T-helper 17 cell (primary cell): ENCODE measurements at places on chromosomes 2 and 18.
A peak's percentile ranks its signal among the peaks of the same experiment; 100 is the strongest.

DNA sequence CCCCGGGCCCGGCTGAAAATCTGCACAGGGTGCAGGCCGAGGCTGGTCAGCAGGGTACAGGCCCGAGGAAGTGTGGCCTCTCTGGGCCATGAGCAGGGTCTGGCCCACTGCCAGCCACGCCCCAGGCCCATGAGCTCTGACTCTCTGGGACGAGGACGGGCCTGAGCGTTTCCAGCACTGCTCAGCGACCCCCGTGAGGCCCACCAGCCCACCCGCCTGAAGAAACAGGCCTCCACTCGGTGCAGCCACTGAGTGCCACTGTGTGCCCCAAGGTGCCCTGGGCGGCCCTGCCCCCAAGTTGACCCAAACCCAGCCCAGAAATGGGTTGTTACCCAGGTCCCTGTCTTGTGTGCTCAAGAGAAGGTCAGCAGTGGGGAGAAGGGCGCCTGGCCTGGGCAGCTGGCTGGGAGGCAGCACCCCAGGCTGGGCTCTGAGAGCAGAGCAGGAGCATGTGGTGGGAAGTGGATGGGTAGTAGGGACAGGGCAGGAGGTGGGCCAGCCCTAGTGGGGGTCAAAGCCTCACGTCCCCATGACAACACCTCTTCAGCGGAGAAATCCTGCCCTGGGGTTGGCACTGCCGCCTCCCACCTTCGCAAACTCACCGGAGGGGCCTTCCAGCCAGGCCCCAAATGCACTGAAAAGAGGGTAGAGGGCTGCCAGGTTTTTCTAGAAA, 2.1 kb upstream of the SNED1 start:
- no peak for DNase-seq
- peaks cover 14% of the 10 kb centered on the region for H3K4me1 ChIP-seq
- peaks cover 30% of the 10 kb centered on the region for H3K27me3 ChIP-seq
- H3K4me3 ChIP-seq: no peak overlapping the region
- peaks cover 6% of the 10 kb centered on the region for H3K36me3 ChIP-seq

- H3K4me3 ChIP-seq: no peak overlapping the region
- H3K4me1 ChIP-seq: no peaks in the 10 kb centered on the region
- peaks cover 13% of the 10 kb centered on the region for H3K27me3 ChIP-seq
- peaks cover 2% of the 10 kb centered on the region for H3K36me3 ChIP-seq
Measured at GRCh38 chr2:238998801-238999200, 150.9 kb downstream of the TWIST2 start.

DNA sequence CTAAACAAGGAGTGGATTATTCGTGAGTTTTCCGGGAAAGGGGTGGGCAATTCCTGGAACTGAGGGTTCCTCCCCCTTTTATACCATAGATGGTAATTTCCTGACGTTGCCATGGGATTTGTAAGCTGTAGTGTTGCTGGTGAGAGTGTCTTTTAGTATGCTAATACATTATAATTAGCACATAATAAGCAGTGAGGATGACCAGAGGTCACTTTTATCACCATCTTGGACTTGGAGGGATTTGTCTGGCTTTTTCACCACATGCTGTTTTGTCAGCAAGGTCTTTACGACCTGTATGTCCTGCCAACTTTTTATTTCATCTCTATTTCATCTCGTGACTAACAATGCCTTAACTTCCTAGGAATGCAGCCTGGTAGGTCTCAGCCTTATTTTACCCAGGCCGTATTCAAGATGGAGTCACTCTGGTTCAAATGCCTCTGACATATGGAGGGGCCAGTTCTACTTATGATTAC, 124.8 kb upstream of the B3GNT2 start:
- no peak overlapping the region for H3K27ac ChIP-seq
- H3K4me1 ChIP-seq: no peaks in the 10 kb centered on the region
- DNase-seq: no peak
- no peaks in the 10 kb centered on the region for H3K27me3 ChIP-seq

DNA sequence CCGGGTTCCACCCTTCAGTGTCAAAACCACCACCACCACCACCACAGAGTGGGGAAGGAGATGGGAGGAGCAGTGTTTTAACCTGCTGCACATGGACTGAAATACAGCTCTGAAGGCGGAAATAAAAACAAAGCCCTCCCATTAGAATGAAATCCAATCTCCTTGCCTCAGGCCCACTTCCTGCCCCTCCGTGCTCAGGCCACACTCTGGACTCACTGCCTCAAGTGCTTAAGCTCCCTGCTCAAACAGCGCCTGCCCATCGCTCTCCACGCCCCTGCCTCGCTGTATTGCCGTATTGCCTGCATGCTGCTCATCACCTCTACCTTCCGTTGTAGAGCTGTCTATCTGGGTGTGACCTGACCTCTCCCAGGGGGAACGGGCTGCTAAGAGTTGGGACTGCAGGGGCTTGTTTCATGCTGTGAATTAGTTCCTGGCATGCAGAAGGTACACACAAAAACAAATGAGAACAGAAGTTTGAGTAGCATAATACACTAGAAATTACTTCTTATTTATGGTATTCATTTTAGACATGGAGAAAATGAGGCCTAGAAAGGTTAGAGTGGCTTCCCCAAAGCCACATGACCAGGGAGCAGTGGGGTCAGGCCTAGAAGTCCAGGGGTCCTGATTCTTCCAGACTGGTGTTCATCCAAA, 31.6 kb upstream of the NEB start:
- H3K4me1 ChIP-seq: peaks cover 3% of the 10 kb centered on the region
- H3K36me3 ChIP-seq: peaks cover 7% of the 10 kb centered on the region
- H3K27me3 ChIP-seq: no peaks in the 10 kb centered on the region
- no peak for DNase-seq
- peak overlapping the region; percentile 1 for H3K4me3 ChIP-seq
- no peak overlapping the region for H3K27ac ChIP-seq

DNA sequence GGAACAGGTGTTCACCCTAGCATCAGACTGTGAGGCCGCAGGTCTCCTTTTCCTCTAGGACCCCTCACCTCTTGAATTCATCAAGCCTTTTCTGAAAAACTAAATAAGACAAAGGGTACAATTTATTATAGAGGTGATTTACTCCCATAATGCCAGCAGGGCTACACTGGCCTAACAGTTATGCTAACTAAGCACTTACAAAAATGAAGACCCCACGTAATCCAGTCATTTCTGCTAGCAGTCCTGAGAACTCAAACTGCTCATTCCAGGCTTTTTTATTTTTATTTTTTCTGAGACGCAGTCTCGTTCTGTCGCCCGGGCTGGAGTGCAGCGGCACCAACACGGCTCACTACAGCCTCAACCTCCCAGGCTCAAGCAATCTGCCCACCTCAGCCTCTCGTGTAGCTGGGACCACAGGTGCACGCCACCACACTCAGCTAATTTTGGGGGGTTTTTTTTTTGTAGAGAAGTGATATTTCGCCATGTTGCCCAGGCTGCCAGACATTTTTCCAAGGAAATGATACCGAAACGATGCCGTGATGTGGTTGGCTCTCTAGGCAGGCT, 14.2 kb downstream of the CAPG start:
- peaks cover 8% of the 10 kb centered on the region for H3K4me1 ChIP-seq
- no peak overlapping the region for H3K4me3 ChIP-seq
- no peak for DNase-seq
- H3K27me3 ChIP-seq: no peaks in the 10 kb centered on the region
- H3K36me3 ChIP-seq: peaks cover 8% of the 10 kb centered on the region

DNA sequence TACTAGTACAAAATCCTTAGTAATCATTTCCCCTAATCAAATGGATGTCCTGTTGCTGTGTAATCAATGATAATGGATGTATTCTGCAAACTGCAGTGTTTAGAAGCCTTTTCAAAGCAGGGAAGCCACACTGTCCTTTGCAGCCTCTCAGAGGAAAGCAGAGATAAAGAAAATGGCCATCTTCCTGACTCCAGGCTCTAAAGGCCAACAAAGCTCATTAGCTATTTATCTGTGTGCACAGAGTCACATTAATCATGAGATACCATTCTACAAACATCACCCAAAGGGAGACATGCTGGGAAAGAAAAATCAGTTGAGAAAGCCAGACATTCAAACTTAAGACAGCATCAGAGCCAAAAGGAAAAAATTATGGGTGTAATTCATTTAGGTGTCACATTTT, 165.0 kb downstream of the RAD51AP2 start:
- no peak overlapping the region for H3K4me3 ChIP-seq
- H3K27ac ChIP-seq: no peak overlapping the region
- no peaks in the 10 kb centered on the region for H3K36me3 ChIP-seq
- no peak for DNase-seq
- H3K27me3 ChIP-seq: no peaks in the 10 kb centered on the region
- no peaks in the 10 kb centered on the region for H3K4me1 ChIP-seq

DNA sequence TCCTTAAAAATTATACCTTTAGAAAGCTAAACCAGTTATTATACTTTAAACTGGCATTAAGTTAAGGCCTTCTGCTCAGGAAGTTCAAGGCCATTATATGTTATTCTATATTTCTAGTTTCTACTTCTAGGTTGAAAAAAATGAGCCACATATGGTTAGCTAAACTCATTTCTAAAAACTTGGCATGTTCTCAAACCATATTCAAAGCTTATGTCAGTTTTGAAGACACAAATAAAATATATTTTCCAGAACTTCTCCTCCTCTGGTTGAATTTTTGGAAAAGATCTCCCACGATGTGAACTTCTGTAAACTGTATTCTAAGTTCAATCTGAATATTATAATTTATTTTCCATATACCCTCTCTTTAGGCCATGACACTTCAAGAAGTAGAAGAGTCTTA, 103.5 kb downstream of the NYAP2 start:
- no peak overlapping the region for H3K27ac ChIP-seq
- DNase-seq: no peak
- no peaks in the 10 kb centered on the region for H3K4me1 ChIP-seq
- peaks cover 25% of the 10 kb centered on the region for H3K27me3 ChIP-seq
- H3K36me3 ChIP-seq: no peaks in the 10 kb centered on the region

DNA sequence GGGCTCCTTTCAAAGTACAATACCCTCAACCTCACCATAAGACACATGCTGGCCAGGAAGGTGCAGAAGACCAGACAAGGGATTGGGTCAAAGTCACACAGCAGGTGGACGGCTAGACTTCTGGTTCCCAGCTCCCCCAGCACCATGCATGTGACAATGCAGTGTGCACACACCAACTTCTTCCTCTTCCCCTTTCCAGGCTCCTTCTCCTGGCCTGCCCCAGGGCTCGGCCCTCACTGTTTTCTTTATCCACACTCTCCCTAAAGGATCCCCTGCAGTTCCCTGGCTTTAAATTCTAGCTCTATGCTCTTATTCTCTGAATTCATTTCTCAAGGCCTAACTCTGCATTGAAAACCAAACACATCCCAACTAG, 82.3 kb downstream of the LOXHD1 start:
- H3K4me3 ChIP-seq: no peak overlapping the region
- no peak for DNase-seq
- no peaks in the 10 kb centered on the region for H3K36me3 ChIP-seq

GRCh38 chr2:231124838-231125568, at the start of gene HTR2B:
Gene HTR2B, minus strand, starts transcription at chr2:231125042. Its CDS starts 1,278 bp downstream, at chr2:231123764.
- peaks cover 16% of the 10 kb centered on the region for H3K4me1 ChIP-seq
- peak within 1 kb of the TSS; percentile 82 for H3K27ac ChIP-seq
- peaks cover 2% of the 10 kb centered on the region for H3K36me3 ChIP-seq
- DNase-seq: no peak

DNA sequence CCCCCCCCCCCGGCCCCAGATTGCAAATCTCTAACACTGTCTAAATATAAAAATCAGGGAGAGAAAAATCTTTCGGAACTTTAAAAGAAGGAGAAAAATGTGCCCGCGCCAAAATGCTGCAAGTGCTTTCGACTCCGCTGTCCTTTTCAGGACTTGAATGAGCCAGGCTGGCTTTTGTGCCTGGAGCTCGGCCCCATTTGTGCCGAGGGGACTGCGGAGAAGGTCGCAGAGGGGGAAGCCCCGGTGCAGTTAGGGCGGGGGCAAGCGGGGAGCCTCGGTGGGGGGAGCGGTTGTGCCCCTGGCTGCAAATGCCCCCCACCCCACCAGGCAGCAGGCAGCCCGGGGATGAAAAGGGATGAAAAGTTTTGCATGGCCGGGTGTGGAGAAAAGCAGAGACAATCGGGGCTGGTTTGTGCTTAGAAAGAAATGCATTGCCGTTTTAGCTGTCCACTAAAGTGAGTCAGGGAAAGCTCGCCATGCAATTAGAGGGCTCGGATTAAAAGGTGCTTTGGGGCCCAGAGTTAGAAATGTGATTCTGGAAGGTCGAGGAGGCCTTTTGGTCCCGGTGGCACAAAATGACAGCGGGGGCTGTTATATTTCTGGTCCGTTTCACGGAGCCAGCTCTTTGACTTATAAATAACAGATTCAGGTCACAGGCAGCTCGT, 1.6 kb downstream of the INHBB start:
- peaks cover 7% of the 10 kb centered on the region for H3K36me3 ChIP-seq
- peaks cover 17% of the 10 kb centered on the region for H3K4me1 ChIP-seq
- peaks cover 52% of the 10 kb centered on the region for H3K27me3 ChIP-seq

GRCh38 chr2:86787736-86788135, 3.0 kb downstream of the CD8A start:
- no peak overlapping the region for H3K27ac ChIP-seq
- H3K4me1 ChIP-seq: peaks cover 23% of the 10 kb centered on the region
- no peak overlapping the region for H3K4me3 ChIP-seq
- peaks cover 35% of the 10 kb centered on the region for H3K27me3 ChIP-seq
- no peak for DNase-seq

GRCh38 chr2:102355526-102356380, at the start of gene IL18R1:
Gene IL18R1, plus strand, starts transcription at chr2:102355796. Its CDS starts 6,865 bp downstream, at chr2:102362661.
- H3K36me3 ChIP-seq: peaks cover 3% of the 10 kb centered on the region
- peak; percentile 69 for DNase-seq
- peaks cover 32% of the 10 kb centered on the region for H3K4me1 ChIP-seq
- H3K27ac ChIP-seq: peak within 1 kb of the TSS; percentile 99

GRCh38 chr2:98356729-98357128, 10.5 kb downstream of the CNGA3 start:
- no peak for DNase-seq
- no peak overlapping the region for H3K4me3 ChIP-seq
- H3K27me3 ChIP-seq: peaks cover 38% of the 10 kb centered on the region
- H3K27ac ChIP-seq: no peak overlapping the region
- no peaks in the 10 kb centered on the region for H3K36me3 ChIP-seq

DNA sequence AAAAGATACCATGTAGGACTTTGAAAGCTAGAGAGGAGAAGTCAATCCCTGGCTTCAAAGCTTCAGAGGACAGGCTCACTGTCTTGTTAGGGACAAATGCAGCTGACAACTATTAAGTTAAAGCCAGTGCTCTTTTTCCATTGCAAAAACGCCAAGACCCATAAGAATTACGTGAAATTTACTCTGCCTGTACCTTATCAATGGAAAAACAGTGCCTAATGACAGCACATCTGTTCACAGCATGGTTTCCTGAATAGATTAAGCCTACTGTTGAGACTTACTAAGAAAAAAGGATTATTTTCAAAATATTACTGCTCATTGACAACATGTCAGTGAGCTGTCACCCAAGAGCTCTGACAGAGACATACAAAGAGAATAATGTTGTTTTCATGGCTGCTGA, 52.9 kb downstream of the ANKRD12 start:
- no peaks in the 10 kb centered on the region for H3K27me3 ChIP-seq
- peaks cover 20% of the 10 kb centered on the region for H3K36me3 ChIP-seq
- no peak overlapping the region for H3K4me3 ChIP-seq
- H3K4me1 ChIP-seq: peaks cover 43% of the 10 kb centered on the region
- no peak for DNase-seq
- peak overlapping the region; percentile 79 for H3K27ac ChIP-seq

DNA sequence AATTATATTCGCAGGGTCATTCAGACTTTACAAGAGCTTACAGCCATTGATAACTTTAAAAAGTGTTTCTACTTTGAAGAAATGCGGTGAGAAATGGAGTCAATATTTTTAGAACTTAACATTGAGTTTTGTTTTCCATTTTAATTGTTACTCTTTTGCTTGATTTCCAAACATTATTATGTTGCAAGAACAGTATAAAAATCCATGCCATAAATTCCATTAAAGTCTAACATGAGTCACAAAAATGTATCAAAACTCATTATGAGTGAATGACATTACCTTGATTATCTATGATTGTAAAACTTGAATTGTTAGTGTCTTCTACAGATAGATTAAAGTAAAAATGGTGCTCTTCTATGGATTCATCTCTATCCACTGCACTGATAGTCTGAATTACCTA, 92.6 kb downstream of the CDH19 start:
- no peaks in the 10 kb centered on the region for H3K27me3 ChIP-seq
- no peaks in the 10 kb centered on the region for H3K4me1 ChIP-seq
